ENCODE measurements at places on chromosomes 7 and 10.

GRCh38 chr10:35386594-35387174 is 50.4 kb downstream of the CCNY start:
- DNase-seq = peak; percentile 70

DNA sequence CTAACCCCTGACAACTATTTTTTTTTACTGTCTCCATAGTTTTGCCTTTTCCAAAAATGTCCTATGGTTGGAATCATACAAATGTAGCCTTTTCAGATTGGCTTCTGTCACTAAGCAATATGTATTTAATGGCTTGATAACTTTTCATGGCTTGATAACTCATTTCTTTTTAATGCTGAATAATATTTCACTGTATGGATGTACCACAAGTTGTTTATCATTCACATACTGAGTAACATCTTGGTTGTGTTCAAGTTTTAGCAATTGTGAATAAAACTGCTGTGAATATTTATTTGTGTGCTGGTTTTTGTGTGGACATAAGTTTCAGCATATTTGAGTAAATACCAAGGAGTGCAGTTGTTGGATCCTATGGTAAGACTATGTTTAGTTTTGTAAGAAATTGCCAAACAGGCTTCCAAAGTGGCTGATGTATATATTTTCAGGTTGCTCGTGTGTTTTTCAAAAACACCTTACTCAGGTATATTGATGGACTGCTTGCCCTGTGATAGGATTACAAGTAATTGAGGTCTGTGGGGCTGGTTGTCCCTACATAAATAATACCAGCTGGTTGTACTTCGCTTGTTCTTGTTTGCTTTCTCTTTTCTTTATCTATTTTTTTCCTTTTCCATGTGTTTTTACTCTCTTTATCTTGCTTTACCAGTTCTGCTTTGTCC is 23.0 kb downstream of the NRF1 start:
- no peak for DNase-seq

DNA sequence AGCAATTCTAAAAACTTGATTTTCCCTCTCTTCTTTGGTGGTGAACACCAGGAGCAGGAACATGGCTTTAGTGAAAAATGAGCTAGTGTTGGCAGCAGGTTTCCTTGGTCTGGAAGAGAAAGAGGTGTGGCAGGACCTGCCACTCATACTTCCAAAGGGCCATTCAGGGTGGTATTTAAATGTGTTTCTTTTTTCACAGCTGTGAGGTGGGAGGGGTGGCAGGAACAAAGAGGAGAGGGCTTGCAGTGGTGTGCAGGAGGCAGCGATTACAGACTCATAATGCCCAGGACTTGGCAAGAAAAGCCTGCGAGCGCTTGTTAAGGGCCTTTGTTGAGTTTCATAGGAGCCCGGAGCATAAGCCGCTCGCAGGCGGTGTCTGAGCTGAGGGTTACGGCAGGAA is 36.8 kb downstream of the WIPF3 start:
- no peak for DNase-seq

DNA sequence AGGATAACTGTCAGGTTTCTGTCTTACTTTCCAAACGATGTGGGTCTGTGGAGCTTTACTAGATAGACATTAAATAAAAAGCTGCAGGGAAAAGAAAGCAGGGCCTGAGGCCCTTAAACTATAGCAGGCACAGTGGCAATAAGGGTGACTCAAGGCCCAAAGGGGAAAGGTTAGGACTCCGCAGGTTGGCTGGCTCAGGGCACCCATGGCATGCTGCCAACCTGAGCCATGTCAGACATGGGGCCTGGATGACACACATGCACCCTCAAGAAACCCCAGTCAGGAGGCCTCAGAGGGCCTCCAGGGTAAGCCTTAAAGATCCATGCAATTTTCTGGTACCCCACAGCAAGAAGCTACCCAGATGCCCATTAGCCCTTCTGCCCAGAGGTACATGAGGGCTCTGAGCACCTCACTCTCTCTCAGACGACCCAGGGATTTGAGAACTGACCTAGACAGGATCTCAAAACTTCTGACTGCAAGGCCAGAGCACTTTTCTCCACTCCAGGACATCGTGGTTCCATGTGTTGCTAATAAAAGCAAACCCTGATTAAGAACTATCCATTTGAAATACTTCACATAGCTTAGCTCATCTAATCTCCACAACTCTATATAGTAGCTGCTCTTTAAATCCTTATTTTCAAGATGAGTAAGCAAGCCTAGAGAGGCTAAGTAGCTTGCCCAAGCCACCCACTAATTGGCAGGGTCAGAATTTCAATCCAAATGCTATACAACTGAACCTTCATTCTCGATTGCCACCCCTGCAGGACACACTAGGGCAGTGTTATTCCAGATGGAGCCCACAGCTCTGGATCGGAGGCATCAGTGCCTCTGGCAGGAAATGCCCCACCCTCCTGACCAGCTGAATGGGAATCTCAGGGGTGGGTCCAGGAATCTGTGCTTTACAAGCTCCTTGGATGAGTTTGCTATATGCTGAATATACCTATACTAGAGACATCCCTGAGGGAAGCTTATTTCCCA is 132.5 kb upstream of the EFCAB10 start:
- DNase-seq = peak; percentile 21

GRCh38 chr7:147982307-147982706 is 608.3 kb upstream of the C7orf33 start:
- no peak for DNase-seq

GRCh38 chr10:120945801-120946302 is 94.7 kb downstream of the WDR11 start:
- peak; percentile 17 for DNase-seq

- no peak for DNase-seq
Observed at GRCh38 chr10:18226336-18226735, 86.1 kb downstream of the CACNB2 start.

DNA sequence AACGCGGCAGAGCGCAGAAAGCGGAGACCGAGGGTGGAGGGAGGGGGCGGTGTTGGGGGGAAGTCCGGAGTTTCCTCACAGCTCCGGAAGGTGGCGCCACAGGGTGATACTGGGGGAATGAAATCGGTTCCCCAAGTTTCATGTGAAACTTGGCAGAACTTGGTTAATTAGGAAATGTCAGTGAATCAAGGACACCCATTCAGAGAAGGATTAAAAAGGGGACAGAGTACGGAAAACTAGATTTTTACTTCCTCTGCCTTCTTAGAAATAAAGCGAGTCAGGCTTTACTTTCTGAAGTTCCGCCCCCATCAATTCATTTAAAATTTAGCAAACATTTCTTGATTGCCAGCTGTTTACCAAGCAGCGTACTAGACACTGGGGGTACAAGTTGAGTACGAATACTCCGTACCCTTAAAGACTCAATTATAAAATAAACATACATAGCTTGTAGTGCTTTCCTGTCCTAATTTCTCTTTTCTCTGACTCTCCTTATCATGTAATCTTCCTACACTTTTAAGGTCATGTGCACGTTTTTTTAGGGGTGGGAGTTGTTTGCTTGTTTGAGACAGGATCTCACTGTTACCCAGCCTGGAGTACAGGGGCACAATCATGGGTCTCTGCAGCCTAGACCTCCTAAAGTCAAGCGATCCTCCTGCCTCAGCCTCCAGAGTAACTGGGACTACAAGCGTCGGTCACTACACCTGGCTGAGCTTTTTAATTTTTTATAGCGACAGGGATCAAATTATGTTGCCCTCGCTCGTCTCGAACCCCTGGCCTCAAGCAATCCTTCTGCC is 644 bp upstream of the ABI1 start:
- no peak for DNase-seq

- no peak for DNase-seq
Observed at GRCh38 chr10:124448696-124449169, 1.1 kb downstream of the NKX1-2 start.

DNA sequence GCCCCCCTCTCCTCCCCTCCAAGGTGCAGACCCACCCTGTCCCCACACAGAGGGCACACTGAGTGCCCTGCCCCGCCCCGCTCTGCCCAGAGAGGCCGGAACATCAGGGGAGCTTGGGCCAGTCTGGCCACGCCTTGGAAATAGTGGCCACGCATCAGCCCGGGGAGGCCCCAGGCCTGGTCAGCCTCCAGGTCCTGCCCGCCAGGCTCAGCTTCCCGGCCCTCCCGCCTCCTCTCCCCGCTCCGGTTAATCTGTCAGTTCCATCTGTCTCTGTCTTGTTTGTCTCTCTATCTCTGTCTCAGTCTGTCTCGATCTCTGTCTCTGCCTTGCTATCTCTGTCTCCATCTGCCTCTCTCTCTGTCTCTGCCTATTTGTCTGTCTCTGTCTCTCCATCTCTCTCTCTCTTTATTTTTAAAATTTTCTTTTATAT is 28.9 kb upstream of the TNRC18 start:
- DNase-seq = no peak

Measured in kidney tubule cell (primary cell).